ENCODE measurements at places on chromosomes 5 and 9. TPM values are rescaled to one million over a fixed set of nuclear protein-coding genes. Genes with fewer than 3 reads are reported as not detected.

IFNB1 gene
- polyA plus RNA-seq: not detected

MAP1B gene
- polyA plus RNA-seq: 4.4 TPM

ACTL7B gene
- polyA plus RNA-seq: 0.17 TPM

CDC20B gene
- not detected for polyA plus RNA-seq

PCA3 gene
- not detected for polyA plus RNA-seq

CBY3 gene
- not detected for polyA plus RNA-seq
